ENCODE measurements at places on chromosomes 7 and 10.

- DNase-seq: no peak
Measured at GRCh38 chr10:29041616-29042015, 247.3 kb upstream of the LYZL1 start.

- no peak for DNase-seq
Measured at GRCh38 chr10:60130130-60130579, 223.8 kb upstream of the CCDC6 start.

- DNase-seq: peak; percentile 21
Measured at GRCh38 chr10:21030091-21030490, 133.0 kb upstream of the NEBL start.

- no peak for DNase-seq
Measured at GRCh38 chr7:68187532-68187931, 1190.9 kb downstream of the TYW1 start.

- no peak for DNase-seq
Measured at GRCh38 chr10:96402417-96403305, 43.9 kb upstream of the OPALIN start.

DNA sequence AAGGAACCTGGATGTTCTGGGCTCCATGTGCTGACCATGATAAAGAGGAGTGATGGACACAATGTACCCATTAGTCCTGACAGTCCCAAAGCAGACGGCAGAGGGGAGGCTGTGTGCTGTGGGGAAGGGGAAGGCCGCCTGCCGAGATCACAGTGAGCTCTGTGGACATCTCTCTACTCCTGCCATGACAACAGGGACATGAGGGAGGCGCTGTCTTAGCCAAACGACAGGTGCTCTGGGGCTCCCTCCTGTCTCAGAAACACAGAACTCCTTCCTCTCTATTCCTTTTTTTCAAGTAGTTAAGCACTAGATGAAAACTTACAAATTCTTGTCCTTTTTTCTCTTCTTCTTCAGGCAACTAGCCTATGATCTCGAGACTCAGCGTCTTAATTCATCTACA, 113.1 kb downstream of the RNF32 start:
- no peak for DNase-seq

GRCh38 chr10:25261110-25261509, 86.3 kb downstream of the GPR158 start:
- DNase-seq: no peak

DNA sequence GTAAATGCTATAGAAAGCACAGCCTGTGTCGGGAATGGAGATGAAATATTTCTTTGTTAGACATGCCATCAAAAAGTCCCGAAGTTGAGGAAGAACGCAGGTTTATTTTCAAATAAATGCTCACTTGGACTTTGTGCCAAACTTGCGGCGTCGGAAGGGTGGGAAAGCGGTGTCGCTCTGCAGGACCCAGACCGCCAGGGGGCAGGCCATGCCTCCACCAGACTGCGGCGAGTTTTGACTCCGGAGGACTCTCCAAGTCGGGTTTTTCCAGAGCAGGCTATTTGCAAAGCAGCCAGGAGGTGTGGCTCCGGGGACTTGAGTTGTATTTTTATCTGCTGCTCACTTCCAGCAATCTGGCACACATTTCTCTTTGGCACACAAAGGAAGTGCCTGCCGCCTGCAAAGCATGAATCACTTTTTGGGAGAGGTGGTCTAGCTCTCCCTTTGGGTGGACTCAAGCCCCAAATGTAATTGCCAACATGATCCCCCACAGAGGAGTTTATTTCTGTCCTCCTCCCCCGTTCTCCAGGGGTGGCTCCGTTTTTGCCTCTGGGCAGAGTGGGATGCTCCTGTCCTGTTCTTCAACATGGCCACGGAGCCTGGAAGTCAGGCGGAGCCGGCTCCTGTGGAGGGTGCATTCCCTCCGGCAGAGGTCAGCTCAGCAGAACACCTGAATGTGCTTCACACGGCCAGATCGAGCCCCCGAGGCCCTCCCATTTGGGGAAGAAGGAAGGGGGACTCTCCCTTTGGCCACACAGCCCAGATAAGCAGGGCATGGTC, 82.3 kb upstream of the GPR26 start:
- peak; percentile 68 for DNase-seq

DNA sequence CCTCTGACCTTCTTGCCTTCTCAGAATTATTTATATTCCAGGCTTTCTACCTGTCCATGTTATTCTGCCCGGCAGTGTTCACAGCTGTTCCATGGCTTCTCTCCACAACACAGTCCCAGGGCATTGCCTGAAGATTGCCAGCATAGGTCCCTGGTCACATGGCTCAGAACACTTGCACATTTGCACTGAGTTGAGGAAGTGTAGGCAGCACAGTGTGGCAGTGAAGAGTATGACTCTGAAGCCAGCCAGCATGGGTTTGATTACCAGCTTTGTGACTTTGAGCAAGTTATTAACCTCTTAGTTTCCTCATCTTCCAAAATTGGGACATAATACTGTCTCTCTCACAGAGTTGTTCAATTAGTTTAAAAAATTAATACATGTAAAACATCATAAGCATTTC, 73.2 kb upstream of the NEUROD6 start:
- DNase-seq: no peak

DNA sequence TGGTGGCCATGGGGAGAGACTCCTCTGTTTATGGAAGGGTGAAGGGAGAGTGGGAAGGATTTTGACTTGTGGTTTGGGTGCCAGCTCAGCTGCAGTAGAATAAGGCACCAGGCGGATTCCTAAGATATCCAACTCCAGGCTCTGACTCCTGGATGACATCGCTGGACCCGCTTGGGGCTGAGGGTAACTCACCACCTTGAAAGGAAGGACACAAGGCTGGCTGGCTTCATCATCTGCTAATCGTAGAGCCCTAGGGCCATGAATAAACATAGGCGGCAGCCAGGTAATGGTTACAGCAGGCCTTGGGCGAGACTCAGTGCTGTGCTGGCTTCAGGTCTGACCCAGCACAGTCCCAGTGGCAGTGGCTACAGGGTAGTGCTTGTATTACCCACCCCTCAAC, 16.7 kb upstream of the LIPK start:
- DNase-seq: peak; percentile 24

- DNase-seq: no peak
Measured at GRCh38 chr7:137371616-137372015, 28.1 kb upstream of the PTN start.

- peak; percentile 22 for DNase-seq
Measured at GRCh38 chr10:21021843-21022594, 124.9 kb upstream of the NEBL start.

DNA sequence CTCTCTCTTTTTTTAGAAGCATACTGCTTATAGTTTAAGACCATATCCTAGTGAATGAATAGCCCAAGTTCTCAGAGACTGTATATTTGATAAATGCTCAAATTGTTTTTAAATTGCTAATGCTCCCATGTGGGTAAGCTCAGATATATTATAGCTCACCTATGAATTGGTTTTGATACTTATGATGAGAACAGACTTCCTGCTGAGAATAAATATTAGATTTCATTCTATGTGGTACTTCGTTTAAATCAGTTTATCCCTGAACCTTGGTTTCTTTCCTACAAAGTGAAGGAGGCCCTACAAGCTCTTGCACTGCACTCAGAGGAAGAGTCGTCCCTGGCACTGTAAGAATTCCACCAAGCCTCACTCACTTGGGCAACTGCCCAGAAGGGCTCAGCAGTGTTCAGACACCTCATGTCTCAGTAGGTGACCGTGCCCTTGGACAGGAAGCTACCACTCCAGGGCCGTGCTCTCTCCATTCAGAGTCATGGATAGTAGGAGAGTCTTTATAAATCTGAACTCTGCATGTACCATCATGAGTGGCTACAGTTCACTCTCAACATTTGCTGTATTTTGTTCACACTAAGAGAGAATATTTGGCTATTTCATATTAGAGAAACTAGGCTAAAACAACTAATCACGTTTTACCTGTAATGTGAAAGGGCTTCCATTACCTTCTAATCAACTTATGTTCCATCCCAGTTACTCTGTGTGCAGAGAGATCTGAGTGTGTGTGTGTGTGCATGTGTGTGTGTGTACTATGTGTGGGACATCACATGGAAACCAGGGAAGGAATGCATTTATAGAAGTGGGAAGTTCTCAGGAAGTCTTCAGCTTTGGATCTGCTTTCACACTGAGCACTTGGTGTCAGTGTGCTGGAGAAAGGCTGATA, 93.8 kb downstream of the PTPRE start:
- no peak for DNase-seq

GRCh38 chr10:102172288-102172687, 20.1 kb downstream of the NOLC1 start:
- DNase-seq: no peak

DNA sequence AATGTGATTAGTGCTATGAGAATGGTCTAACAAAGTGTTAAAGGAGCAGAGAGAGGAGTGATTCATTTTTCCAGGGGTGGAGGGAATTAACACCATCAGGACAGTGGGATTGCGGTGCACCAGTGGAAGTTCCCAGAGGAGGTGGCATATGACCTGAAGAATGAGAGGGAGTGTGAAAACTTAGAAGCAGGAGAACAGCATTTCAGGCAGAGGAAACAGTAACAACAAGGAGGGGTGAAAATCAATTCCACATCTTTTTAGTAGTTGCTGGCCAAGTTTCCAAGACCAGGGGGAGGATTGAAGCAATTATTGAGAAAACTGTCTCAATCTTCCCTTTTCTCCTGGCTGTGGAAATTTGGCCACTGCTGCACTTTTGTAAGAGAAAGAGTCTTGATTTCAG, 23.7 kb upstream of the CCDC172 start:
- no peak for DNase-seq

- no peak for DNase-seq
Measured at GRCh38 chr7:29971566-29972314, 17.9 kb downstream of the SCRN1 start.

DNA sequence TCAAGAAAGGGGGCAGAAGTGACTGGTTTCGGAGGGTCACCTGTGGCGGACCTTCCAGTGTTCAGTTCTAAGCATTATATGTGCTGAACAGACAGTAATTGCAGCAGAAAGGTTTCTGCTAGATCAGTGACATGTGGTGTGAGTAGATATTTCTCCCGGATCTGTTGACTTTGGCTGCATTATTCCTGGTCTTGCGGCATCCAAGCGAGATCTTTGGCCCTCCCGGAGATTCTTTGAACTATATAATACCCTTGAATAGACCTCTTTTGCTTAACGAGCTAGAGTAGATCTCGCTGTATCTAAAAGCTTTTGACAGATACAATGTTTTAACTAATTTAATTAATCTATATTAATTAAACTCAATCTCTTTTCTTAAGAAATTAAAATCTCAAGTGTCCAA, 99.8 kb downstream of the PTN start:
- DNase-seq: no peak

- peak; percentile 68 for DNase-seq
Measured at GRCh38 chr10:43292755-43293676, 26.2 kb upstream of the RASGEF1A start.

- DNase-seq: no peak
Measured at GRCh38 chr10:34761453-34761852, 53.6 kb downstream of the PARD3 start.

GRCh38 chr10:17850501-17850900, 41.4 kb downstream of the MRC1 start:
- DNase-seq: no peak

- DNase-seq: no peak
Measured at GRCh38 chr7:98668255-98668654, 51.2 kb downstream of the NPTX2 start.

DNA sequence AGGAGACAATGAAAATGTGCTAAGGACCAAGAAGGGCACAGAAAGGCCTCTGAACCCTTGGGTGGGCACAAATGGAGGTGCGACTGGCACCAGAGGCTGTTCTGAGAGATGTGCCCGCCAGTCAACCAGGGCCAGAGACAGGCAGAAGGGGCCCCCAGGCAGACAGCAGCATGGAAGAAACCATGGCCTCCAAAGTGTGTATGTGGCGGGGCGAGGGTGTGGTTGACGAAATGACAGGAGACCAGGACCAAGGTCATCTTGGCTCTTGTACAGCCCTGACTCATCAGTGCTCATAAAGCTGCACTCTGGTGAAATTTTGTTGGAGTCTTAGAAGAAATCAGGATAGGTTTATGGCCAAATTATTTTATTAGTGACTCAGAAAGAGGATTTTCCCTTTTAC, 4.0 kb upstream of the MRPS24 start:
- peak; percentile 9 for DNase-seq

DNA sequence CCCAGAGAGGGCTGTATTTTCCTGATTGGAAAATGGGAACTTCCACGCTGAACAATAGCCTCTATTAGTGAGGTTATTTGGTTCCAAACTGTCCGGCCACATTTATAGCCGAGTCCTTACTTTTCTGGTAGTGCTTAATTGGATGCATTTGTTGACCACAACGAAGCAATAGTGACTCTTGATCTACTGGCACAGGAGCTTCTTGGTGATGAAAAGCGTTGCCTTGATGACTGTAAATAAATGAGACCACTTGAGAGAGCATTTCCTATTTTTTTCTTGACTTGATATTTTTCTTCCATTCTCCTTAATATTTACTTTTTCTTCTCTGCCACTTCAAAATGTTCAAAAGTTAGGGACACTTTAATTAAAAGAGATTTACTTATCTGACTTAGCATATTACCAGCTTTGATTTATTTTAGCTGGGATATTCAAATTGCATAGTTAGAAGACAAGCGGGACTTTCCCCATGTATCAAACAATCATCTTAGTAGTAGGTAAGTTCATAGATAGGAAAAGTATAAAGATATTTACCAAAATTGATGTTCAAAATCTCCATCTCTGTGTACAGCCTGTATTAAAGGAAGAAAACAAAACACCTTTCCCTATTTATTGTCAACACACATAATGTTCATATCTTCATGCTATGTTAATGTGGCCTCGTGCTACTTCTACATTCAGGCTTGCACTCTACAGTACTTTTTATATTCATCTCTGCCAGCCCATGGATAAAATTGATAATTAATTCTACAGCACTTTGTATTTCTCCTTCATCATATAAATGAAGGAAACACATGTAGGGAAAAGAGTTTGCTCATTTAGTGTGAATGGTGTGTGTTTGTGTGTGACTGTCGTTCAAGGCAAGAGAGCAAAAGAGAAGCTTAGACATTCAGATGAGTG, 5.1 kb upstream of the SP8 start:
- DNase-seq: no peak

GRCh38 chr10:108338146-108338545, 1173.6 kb upstream of the SORCS1 start:
- DNase-seq: no peak

- DNase-seq: peak; percentile 4
Measured at GRCh38 chr10:80945264-80945880, 407.7 kb downstream of the SH2D4B start.

- no peak for DNase-seq
Measured at GRCh38 chr10:74418285-74418872, 267.4 kb downstream of the ADK start.

GRCh38 chr7:130112093-130112492, 41.8 kb downstream of the KLHDC10 start:
- no peak for DNase-seq

DNA sequence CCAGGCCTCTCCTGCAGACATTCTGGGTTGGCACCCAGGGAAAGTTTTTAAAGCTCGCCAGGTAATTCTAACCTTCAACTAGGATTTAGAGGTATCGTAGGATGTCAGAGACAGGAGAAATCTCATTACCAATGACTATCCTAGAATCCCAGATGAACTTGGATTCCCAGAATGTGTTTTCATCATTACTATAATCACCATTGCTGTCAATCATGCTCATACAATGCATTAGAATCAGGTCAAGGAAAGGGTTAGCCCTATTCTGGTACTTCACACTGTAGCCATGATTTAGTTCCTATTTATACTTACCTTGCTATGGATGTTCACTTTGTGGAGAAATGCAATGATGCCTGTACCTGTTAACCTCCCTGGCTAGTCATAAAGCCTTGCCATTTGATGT, 67.0 kb upstream of the GPR158 start:
- DNase-seq: no peak
